ENCODE measurements at places on chromosomes 5 and 9. TPM values are rescaled to one million over a fixed set of nuclear protein-coding genes. Genes with fewer than 3 reads are reported as not detected.

GRCh38 chr5:133643365-133643764 lies 31.0 kb upstream of the FSTL4 start:
- no peak for DNase-seq

GRCh38 chr9:76880210-76880609 lies 25.7 kb downstream of the PRUNE2 start:
- DNase-seq: no peak

DNA sequence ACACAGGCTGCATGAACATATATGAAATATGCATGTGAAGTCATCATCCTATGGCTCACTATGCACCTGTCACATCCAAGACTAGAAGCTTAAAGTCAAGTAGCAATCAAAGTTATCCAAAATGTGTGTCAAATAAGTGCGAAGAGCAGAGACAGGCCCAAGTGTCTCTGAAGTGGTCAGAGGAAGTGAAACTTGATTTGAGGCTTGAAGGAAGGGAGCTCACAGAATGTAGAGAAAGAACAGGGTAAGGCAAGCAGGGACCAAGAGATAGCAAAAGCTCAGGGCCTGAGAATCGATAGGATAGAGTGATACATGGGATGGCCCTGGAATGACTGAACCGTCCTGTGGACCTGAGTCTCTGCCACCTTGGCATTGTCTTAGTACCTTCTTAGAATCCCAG lies 274.3 kb upstream of the TRPC7 start:
- no peak for DNase-seq

GRCh38 chr5:58731641-58732040 lies 148.8 kb downstream of the RAB3C start:
- no peak for DNase-seq

- no peak for DNase-seq
Measured at GRCh38 chr9:103183701-103184171, 188.6 kb downstream of the CYLC2 start.

GRCh38 chr9:86545090-86545489 lies 190.9 kb upstream of the TUT7 start:
- DNase-seq: no peak

GRCh38 chr9:87494970-87495471 lies 2.6 kb upstream of the DAPK1 start:
- no peak for DNase-seq

GRCh38 chr5:151595411-151595826 lies 4.3 kb upstream of the FAT2 start:
- no peak for DNase-seq

EFCAB9 gene
- total RNA-seq: not detected

C5orf58 gene
- not detected for total RNA-seq

TPPP gene
- total RNA-seq: 13.5 TPM

CER1 gene
- not detected for total RNA-seq

DNA sequence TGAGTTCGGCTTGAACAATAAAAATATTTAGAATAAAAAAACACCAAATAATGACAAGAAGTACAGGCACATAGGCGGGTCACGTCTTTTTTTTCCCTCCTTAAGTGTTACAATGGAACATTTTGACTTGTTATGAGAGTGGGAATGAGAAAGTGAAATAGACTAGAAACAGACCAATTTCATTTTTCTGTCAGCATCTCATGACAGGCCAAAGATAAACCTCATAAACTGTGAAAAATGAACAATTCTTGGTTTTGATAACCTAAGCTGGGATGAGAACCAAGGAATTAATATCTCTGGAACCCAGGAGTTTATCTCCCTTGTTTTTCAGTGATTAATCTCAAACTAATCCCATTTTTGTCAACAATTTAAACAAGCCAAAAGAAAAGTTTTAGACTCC lies 299.5 kb downstream of the SLIT3 start:
- no peak for DNase-seq

DNA sequence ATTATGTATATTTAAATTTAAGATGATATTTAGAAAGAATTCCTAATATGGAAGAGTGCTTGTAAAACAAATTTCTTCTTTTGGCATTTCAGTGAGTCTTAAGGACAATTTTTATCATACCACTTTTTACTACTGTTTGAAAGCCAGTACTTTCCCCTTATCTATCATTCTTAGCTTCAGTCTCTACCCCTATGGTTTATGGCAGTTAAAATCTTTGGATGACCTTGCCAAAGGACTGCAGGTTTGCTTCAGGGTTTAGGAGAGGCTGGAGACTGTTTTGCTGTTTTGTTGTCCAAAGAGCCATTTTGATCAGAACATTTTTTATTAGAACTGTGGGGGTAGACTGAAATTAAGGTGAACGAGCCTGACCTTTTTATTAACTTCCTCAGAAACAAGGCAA lies 30.8 kb downstream of the SLC38A9 start:
- DNase-seq: no peak

DNA sequence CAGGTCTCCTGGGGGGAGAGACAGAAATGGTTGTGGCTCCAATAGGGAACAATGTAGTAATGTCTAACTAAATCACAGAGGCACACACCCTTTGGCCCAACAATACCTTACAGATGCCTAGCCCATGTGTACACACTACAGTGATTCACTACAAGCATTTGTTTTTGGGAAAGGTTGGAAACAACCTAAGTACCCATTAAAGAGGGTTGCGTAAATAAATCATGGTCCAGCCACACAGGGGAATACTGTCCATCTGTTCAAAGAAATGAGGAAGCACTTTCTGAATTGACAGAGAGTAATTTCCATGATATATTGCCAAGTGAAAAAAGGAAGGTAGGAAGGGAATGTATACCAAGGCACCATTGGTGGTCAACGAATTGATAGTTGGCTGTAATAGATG lies 22.0 kb upstream of the GTF3C5 start:
- DNase-seq: no peak

GRCh38 chr5:112004867-112005622 lies 248.1 kb upstream of the NREP start:
- no peak for DNase-seq

DNA sequence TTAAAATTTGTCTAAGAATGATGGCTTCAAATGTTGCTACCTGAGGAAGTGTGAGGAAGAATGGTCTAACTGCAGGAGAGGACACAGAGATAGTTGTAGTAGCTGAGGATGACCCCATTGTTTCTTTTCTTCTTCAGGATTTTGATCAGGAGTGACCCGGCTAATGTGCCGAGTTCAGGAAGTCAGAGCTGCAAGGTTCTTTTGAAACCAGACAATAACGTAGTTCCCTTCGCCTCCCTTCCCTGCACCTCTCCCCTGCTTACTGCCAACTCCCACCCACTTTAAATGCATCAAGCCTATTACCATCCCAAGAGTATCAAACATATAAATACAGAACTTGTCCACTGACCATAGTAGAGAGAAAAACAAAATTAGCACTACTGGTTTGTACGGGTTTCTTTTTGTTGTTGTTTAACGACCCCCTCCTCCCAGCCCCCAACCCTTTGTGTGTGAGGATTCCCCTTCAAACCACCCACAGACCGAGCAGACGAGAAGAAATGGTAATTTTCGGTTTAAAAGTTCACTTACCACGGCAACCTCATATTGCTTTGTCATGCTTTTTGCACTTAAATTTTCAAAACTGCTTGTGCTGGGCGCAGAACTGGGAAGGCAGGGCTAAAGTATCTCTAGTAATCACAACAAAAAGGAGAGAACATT lies 23.5 kb upstream of the ELAVL2 start:
- DNase-seq: no peak

GRCh38 chr5:31995006-31995405 lies 179.1 kb downstream of the GOLPH3 start:
- no peak for DNase-seq

GRCh38 chr5:134572811-134573210 lies 47.3 kb downstream of the JADE2 start:
- no peak for DNase-seq

DNA sequence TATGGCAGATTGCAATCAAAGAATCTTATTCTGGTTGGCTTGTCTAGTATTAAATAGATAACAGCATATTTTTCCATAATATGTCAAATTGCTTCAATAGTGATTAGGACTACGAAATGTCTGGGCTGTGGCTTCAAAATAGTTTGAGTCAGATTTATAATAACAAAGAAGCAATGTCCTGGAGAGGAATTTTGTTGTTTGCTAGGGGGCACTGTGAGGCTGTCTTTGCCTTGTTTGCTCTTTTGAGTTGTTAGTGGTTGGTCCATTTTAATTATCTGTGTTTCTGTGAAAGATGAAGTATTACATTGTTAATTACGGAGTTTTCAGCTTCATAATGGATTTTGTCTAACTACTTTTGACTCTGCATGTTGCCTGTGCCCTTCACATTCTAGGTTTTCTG lies 713.6 kb downstream of the TLE4 start:
- DNase-seq: no peak

- DNase-seq: no peak
Measured at GRCh38 chr9:4262735-4263141, 37.1 kb downstream of the GLIS3 start.

Measured in frontal cortex (tissue), 4 donors.